Renal cortex interstitium (tissue), 15 donors: ENCODE measurements at places on chromosomes 13 and 19. TPM values are rescaled to one million over a fixed set of nuclear protein-coding genes. Genes with fewer than 3 reads are reported as not detected.

PEG3 gene
- polyA plus RNA-seq: 80.8 TPM

DNA sequence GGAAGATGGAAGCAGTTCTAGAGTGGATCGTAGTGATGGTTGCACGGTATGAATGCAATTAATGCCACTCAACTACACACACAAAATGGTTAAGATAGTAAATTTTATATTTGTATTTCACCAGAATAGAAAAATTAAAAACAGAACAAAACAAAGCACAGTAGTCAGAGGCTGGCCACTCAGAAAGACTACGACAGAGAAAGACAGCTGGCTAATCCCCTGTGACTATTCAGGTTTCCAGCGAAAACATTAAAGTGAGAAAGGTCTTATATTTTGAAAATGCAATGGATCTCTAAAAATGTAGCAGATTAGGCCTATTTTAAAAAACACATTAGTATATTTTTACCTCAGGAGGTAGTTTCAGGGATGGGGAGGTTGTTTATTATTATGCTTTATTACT lies 131.3 kb upstream of the POSTN start:
- no peak for DNase-seq

SIGLEC5 gene
- not detected for polyA plus RNA-seq

COL4A2 gene
- 515 TPM for polyA plus RNA-seq

ZNF723 gene
- polyA plus RNA-seq: not detected

EBI3 gene
- 0.36 TPM for polyA plus RNA-seq

- no peak for DNase-seq
These were observed 14.9 kb downstream of the ZNF283 start for GRCh38 chr19:43842007-43842406.

GRCh38 chr13:47853236-47853635 lies 147.8 kb downstream of the SUCLA2 start:
- DNase-seq: no peak

DNA sequence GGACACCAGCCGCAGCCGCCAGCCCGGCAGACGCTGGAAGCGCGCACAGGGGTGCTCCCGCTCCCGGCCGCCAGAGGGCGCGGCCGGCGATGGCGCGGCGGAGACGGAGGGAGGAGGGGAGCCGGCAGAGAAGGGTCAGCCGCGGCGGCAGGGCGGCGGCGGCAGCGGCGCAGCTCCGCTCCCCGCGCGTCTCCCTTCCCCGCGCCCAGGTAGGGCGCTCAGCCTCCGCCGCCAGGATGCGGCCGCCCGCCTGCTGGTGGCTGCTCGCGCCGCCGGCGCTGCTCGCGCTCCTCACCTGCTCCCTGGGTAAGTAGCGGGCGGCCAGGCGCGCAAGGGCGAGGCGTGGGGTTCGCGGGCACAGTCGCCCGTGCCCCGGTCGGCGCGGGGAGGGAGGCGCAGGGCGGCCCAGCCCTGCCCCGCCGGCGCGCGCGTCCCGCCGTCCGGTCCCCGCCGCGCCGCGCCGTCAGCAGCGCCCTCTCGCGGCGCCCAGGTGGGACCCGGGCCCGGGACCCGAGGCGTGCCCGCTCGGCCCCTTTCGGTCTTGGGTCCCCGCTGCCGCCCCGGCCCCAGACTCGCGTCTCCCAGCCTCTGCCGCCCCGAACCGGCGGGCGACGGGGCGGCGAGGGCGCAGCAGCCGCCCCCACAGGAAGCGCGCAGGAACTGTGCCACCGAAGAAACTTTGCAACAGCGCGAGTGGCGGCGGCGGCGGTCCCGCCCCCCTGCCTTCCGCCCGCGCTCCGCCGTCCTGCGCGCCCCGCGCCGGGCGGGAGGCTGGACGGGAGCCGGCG lies at the start of gene B3GLCT:
B3GLCT (plus strand) TSS at position 127 of the 788 bp plus-strand sequence; CDS start at position 237, 110 bp downstream.
- peak; percentile 86 for DNase-seq
